Trophoblast cell (in vitro differentiated cells and primary cell): ENCODE measurements at places on chromosomes 12 and 14.

DNA sequence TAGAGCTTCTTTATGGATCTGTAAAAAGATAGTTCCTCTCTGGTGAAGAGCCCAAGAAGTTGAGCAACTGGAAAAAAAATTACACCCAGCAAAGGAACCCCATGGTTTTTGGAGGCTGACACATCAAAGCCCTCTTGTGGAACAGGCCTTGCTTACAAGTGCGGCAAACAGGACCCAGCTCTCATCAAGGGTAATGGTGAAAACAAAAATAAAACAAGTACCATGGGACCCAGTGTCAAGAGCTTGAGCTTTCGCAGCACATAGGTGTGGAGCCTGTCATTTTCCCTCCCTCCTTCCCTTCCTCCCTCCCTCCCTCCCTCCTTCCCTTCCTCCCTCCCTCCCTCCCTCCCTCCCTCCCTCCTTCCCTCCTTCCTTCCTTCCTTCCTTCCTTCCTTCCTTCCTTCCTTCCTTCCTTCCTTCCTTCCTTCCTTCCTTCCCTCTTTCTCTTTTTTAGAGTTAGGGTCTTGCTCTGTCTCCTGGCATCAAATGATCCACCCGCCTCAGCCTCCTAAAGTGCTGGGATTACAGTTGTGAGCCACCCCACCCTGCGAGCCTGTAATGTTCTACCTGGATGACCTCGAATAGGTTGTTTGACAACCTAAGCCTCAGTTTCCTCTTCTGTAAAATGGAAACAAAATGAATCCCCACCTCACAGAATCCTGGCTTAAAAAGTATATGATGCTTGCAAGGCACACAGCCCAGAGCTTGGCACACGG, 114.3 kb upstream of the RPH3A start:
- no peak for DNase-seq

DNA sequence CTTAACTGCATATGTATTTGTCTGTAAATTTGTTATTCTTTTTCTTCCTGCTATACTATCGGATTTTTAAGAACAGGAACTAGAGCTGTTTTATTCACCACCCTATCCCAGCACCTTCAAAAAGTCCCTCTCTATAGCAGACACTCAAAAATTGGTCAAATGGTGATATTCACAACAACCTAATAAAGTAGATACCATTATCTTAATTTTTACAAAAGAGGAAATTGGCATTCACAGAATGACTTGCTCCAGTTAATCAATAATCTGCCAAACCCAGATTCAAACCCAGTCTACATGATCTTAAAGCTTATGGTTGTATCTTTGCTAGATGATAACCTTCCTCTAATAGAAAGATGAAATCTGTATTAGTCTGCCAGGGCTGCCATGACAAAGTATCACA, 426.6 kb downstream of the EGLN3 start:
- no peak for DNase-seq

DNA sequence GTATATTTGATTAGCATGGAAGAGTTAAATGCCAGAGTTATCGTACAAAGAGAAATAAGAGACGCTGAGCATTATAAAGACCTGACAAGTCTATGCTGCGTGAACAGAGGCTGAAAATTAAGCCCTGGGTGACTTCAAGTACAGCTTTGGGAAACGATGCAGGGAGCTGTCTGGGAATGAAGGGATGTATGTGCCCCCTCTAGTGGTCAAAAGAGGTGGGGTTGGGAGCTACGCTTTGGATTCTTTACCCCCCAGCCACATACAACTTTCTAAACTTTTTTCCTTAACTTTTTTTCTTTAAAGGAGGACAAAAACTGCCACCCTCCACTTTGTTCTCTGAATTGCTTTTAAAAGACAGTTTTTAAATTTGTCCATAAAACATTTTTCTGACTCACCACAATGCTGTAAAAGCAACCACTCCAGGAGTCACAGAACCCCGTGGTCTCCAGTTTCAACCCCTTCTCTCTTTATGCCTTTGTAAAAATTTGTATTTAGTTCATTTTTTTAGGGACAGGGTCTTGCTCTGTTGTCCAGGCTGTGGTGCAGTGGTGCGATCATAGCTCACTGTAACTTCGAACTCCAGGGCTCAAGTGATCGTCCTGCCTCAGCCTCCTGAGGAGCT, 59.4 kb downstream of the ZNF664 start:
- DNase-seq, result no peak

DNA sequence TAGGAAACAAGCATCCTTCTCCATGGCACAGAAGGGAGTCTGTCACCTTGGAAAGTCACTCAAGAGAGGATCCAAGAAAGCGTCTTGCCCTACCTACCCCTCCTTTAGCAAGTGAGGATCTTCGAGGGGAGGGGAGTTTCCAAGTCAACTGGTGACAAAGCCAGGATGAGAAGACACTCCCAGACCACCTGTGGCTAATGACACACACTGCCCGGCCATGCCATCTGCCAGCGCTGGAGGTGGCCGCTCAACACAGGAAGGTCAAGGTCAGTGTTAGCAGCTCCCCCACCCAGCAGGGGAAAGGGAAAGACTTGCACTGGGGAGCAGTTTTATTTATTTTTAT, 41.3 kb downstream of the ELK3 start:
- no peak for DNase-seq

GRCh38 chr14:105185973-105186372, 4.9 kb upstream of the NUDT14 start:
- no peak for DNase-seq

DNA sequence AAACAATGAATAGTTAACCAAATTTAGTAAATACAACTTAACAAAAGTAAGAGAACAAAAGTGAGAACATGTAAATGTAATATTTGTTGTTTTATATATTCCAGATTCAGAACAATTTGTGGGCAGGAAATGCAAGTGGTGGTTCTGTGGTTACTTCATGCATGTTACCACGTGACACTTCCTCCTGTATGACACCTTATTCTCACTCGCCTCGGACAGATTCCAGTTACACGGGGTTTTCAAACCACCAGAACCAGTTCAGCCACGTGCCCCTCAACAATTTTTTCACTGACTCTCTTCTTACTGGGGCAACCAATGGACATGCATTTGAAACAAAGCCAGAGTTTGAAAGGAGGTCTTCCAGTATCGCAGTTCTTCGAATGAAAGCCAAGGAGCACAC, 21.0 kb downstream of the ALX1 start:
- DNase-seq, result no peak

DNA sequence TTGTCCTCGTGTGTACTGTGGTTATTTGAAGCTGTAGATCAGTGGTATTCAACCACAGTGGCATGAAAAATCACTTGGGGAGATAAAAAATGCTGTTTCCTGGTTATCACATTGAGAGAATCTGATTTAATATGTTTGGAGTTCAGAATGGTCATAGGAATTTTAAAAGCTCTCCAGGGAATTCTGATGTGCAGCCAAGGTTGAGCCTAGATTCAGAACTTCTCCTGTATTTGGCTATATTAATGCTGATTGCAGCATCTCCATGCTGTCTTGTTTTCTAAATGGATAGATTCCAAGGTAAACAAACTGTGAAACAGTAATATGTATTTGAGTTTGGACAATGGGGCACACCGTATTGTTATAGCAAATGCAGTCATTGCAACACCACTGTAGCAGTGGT, 982.2 kb upstream of the FBXO33 start:
- no peak for DNase-seq

DNA sequence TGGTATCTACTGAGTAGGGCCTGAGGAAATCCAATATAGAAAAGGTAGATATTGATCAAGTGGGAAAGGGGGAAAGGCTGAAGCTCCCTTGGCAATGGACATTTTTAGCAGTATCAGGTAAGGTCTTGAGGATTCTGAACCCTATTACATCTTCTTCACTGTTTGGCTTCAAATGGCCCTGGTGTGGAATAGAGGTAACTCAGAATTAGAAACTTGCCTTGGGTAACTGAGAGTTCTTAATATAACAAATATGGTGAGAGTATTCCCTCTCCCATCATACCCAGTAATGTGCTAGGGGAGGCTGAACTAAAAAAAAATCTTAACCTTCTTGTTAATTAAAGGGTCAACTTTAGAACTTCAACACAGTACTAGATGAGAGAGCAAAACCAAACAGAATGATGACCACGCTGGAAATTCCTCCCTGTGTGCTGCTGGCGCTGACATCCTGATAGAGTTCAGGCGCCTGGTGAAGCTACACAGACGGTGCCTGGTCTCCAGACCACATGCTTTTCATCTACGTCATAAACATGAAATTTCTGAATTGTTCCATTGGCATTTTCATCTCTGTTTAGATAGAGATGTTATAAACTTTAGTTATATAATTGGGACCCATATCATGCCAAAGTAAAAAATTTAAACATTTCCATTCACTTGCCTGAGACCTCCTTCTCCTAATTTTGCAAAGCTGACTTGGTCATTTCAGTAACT, 128.3 kb downstream of the AKAP6 start:
- peak; percentile 72 for DNase-seq

GRCh38 chr12:128111951-128112350, 155.0 kb upstream of the TMEM132C start:
- no peak for DNase-seq

GRCh38 chr12:8987163-8987562, 2.2 kb upstream of the KLRG1 start:
- no peak for DNase-seq

- no peak for DNase-seq
Measured at GRCh38 chr12:80230068-80230467, 130.7 kb downstream of the OTOGL start.

DNA sequence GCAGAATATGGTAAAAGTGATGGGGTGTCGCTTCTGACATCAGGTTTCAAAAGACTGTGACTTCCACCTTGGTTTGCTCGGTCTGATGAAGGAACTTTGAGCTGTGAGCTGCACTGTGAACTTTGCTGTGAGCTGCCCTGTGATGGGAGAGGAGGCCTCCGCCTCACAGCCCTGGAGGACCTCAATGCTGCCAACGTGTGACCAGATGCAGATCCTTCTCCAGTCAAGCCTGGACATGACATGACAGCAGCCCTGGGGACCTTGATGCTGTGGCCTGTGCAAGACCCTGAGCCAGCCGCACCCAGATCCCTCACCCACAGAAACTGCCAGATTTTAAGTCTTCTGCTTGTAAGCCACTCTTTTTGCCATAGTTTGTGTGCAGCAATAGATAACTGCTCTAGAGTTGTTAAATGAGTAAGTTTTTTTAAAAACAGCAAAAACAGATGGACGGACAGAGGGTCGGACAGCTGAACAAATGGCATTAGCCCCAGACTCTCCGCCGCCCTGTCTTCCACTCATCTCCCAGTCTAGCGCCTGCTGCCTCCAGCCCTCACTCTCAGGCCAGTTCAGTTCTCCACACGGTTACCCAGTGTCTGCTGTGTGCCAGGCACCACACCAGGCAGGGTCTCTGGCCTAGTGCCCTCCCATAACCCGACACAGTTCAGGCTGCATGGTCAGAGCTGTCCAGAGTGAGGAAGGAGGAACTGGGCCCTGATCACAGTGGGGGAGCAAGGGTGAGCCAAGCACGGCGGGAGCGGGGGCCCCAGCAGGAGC, 13.1 kb upstream of the LRTM2 start:
- DNase-seq, result no peak

DNA sequence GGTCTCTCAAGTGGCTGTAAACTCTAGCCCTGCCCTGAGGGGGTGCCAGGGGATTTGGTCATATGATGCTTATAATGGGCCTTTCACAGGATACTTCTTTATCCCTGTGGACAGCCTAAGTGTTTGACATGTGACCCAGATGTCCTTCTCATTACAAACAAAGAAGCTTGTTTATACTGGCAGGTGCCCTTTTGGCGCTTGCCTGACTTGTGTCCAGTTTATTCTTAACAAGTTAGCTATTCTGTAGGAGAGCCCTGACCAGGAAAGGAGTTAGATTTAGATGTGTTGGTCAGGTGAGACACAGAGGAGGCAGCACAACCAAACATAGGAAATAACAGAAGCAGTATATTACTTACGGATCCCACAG, 51.9 kb downstream of the CCDC91 start:
- DNase-seq, result no peak

- DNase-seq, result no peak
Measured at GRCh38 chr12:9391815-9392214, 183.6 kb upstream of the PZP start.

DNA sequence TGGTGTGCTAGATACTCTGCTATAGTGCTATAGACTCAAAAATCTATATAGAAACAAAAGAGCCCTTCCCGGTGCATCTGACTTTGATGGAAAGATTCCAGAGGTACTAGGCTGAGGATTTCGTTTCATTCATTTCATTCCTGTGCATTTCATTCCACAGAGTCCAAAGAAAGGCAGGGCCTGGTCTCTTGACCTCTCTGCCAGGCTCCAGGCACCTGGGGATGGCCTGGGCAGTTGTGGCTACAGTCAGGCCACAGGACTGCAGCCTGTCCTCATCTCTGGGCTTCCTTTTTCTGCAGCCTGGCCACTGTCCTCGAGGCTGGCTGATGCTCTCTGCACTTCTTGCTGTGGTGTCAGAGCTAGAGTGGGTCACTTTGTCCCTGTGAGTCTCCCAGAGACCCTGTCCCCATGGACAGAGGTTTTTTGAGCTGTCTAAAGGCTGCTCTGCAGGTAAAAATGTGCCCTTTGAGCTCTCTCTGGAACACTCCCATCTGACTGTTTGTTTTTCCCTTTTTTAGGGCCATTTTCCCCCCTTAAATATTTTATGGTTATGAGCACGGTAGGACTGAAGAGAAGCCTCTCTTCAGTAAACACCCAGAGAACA, 3.2 kb upstream of the VDR start:
- peak; percentile 52 for DNase-seq
